Stimulated activated CD8-positive, alpha-beta memory T cell treated with anti-CD3 and anti-CD28 coated beads, Interleukin-4, amount 100 ng/mL, for 4 hours (primary cell): ENCODE measurements at places on chromosomes 6 and 20.
A peak's percentile ranks its signal among the peaks of the same experiment; 100 is the strongest.

DNA sequence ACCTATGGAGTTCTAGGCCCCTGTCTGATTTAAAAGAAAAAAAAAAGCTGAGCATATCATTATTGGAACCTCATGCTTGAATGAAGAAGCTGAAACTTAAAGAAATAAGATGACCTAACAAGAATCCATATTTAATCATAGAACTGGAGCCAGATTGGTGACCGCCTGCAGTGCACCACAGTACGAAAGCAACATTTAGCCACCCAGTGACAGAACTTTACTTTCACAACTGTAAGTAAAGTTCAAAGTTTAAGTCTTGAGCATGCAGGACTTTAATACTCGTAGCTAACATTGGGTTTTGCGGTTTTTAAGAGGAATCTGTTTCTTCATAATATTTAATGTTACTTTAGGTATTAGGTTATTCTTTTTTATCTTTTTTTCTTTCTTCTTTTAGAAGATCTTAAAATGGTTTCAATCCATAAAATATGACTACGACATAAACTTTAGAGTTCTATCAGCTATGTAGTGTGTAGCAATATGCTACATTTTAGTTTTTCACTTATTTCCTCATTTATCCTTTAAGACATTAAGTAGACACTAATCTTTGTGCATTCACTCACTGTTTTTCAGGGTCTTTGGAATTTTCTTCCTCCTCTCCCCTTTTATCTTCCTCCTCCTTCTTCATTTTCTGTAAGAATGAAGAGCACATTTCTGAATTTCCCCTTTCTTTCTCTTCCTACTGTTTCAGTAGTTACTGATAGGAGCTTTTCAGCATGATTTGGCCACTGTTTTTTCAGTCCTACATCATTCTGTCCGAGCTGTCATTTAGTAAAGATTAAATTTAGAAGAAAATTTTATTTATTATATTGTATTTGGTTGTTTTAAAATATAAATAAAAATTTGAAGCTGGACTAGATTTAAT, 514.1 kb downstream of the GRIK2 start:
- no peak for DNase-seq

DNA sequence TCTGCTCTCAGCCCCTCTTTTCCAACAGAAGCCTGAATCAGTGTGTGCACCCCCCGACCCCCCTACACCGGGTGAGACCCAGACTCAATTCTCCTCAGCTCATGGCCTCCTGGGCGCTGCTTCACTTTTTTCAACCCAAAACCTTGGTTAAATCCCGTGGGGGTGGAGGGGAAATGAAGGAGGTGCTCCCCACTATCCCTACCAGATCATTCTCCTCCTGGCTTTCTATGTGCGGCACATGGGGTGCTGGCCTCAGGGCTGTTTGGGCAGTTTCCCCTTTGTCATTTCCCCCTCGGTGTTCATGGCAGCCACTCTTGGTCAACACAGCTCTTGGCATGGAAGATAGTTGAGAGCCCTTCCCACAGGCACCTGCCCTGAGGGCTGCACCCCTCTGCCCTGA, 4.6 kb downstream of the CST4 start:
- no peak for DNase-seq

DNA sequence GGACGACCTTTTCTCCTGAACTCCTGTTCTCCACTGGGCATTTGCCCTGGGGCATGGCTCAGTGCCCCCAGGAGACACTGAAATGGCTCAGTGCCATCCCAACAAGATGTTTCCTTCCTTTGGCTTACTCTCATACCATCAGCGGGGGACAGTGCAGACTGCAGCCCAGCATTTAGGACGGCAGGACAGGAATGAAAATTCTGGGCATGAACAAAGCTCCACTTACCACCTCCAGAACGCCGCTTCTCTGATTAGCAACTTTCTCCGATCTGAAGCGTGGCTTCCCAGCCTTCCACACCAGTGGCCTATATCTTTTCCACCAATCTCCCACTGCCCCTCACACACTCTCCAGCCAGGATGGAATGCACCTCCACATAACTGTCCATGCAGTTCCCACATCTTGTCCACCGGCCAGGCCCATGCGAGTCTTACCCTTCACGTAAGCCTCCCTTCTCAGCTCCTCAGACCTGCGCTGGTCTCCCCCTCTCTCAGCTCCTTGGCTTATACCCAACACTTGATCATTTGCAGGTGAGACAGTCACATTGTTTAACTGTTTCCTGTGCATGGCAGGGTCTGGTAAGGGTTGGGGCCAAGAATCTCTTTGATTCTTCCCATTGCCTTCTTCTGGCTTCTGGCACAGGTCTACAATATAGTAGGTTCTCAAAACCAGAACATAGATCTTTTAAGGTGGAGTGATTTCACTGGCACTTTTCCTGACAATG, 114.5 kb downstream of the FYN start:
- DNase-seq = no peak

DNA sequence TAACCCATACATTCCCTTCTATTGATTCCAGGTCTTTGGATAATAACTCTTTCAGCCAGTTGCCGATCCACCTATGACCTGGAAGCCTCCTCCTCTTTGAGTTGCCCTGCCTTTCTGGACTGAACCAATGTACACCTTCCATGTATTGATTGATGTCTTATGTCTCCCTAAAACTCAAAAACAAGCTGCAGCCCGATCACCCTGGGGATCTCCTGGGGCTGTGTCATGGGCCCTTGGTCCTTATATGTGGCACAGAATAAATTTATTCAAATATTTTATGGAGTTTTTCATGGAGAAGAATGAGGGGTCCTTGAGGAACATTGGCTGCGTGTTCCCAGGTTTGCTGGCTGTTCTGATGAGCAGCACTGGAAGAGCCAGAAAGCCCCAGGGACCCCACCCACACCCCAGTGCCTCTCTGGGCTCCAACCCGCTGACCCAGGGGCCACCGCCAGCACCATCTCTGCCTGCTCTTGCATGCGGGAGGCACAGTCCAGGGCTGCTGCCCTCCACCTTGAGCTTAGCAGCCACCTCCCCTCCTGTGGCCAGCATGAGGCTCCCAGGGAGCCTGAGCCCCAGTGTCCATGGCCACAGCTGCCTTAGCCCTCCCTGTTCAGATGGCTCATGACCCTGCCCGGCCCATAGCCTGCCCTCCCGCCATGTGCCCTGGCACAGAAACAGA, 36.5 kb upstream of the CST7 start:
- DNase-seq = no peak

DNA sequence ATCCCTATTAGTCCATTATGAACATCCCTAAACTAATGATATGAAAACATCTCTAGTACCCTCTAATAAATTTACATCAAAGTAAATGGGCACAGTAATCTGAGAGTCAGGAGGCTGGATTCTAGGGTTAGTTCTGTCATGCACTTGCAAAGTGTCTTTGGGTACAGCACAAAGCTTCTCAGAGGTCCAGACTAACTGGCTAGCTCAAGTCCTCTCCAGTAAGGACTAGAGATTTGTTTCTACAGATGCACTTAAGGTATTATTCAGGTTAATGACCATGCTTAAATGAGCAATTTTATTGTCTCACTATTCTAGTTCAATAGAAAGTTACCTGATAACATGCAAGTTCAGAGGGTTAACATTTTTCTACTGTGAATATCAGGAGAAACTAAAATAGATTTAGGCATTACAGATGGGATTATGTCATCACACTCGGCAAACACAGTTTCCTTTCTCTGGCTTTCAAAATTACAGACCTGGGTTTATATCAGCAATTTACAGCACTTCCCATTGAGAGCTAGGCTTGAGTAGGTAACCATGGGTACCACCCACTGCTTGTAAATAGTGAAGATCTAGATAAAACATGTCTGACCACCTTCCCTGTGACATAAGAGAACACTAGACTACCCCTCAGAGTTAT, 402.9 kb upstream of the RUNX2 start:
- no peak for DNase-seq

GRCh38 chr6:15580326-15580725, 82.5 kb downstream of the DTNBP1 start:
- DNase-seq = no peak

GRCh38 chr6:130147111-130147510, 75.6 kb downstream of the SAMD3 start:
- DNase-seq = no peak

GRCh38 chr6:145497006-145497405, 238.3 kb downstream of the EPM2A start:
- DNase-seq = no peak

DNA sequence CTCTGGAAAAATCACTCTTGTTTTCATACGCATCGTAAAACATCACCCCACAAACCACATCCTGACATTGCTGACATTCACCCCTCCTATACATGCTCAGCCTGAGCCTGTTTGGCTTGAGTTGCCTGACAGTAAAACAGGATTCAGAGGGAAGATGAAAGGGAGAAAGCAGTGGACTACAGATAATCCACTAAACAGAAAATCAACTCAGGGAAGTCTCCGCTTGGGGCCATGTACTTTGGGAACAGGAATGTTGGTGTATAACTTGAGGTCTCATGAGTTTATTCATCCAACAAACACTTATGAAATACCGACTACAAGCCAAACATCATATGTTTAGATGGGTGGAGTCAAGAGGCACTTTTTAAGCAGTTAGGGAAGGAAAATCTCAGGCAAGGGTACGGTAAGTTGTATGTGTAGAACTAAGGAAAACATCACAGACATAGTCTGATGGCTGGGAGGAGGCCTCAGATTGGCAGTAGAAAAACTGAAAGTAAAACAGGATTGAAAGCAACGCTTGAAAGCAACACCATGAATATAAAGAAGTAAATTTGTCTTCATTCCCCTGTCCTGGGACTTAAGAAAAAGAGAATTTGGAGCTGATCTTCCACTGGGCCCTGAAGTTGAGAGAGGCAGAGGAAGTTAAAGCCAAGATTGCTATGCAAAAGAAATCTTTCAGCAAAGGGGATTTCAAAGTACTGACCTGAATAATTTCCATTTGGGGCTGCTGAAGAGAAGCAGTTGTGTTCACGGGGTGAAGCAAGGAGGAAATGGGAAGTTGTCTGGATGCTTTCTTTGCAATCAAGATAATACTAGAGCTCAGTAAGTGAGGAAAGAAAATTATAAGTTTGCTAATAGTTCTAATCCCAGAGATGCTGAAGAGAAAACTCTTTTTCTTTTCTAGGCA, 28.8 kb downstream of the PDE7B start:
- no peak for DNase-seq

DNA sequence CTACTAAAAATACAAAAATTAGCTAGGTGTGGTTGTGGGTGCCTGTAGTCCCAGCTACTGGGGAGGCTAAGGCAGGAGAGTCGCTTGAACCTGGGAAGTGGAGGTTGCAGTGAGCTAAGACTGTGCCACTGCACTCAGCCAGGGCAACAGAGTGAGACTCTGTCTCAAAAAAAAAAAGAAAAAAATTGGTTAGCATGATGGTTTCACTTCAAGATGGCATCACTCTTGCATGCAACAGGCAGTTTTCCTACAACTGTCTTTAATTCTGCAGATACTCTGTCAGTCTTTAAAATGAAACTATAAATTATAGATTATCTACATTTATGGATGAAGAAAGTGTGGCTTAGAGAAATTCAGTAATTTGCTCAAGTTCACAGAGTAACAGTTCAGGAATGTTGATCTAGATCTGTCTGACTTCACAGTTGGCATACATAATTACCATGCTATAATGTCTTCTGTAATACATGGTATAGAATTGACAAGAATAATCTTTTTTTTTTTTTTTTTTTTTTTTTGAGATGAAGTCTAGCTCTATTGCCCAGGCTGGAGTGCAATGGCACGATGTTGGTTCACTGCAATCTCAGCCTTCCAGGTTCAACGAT, 27.0 kb downstream of the ITCH start:
- DNase-seq = no peak

- no peak for DNase-seq
Observed at GRCh38 chr6:67883500-67884366, 751.3 kb upstream of the ADGRB3 start.

- no peak for DNase-seq
Observed at GRCh38 chr6:131694832-131695426, 6.3 kb downstream of the OR2A4 start.

GRCh38 chr20:31861385-31862156, 8.8 kb downstream of the DUSP15 start:
- DNase-seq = peak; percentile 18

DNA sequence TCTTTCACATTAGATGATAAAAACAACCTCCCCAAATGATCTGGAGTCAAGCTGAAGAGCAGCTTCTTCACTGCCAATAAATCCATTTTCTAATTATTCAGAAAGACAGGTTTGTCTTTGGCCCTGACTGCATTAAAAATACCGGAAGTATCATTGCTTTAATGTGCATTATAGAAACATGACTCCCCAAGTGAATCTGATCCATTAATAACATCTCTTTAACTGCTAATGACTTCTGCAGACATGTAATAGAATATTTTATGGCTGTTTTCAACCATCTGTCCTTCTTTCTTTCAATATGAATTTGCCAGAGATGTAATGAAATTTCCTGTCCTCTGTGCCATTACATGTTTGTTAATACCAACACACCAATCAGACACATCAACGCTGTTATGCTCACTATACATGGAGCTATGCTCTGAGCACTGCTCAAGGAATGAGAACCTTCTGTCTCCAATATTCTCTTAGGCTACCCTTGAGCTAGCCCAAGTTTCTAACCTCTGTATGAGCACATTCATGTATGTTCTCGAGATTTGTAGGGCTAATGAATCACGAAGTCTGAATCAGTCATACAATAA, 87.8 kb downstream of the LYRM4 start:
- no peak for DNase-seq

- no peak for DNase-seq
Observed at GRCh38 chr20:24723186-24723585, 225.9 kb upstream of the CST7 start.

- DNase-seq = no peak
Observed at GRCh38 chr20:6492271-6493055, 275.0 kb upstream of the BMP2 start.

GRCh38 chr6:38367231-38367630, 272.5 kb downstream of the BTBD9 start:
- no peak for DNase-seq

DNA sequence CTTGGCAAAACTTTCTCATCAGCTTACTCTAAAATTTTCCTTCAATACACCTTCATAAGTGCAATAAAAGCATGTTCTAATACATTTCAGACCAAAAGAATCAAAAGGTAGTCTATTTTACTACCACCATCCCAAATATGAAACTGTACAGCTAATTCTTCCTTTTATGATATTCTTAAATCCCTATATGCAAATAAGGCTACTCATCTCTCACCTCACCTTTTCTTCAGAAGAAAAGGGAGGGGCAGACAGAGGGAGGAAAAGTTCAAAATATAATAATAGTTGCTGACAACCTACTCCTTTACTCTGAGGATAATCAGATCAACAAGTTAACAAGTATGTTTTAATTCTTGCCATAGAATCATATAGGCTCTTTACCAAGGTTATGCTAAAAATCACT, 7.4 kb downstream of the C6orf120 start:
- no peak for DNase-seq

GRCh38 chr6:45486736-45487135, 109.0 kb upstream of the SUPT3H start:
- DNase-seq = no peak

- no peak for DNase-seq
Observed at GRCh38 chr6:51559059-51559458, 528.4 kb downstream of the PKHD1 start.

DNA sequence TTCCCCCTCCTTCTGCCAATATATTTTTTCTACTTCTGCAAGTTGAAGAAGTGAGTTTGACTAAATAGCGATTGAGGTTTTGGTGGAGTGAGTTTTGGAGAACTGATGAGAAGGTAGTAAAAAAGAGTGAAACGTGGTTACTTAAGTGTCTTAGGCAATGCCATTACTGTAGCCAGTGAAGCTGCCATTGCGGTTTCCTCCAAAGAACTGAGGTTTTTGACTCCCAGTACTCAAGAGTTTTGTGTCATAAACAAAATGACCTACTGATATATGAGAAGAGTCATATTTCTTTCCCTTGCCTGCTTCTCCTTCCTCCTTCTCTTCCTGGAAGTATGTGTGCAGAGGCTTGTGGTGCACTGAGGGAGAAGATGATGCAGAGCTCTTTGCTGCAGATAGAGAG, 554.5 kb upstream of the MAP3K7 start:
- no peak for DNase-seq
